ENCODE measurements at places on chromosomes 11 and 22.

- DNase-seq = no peak
Measured at GRCh38 chr11:272195-272930, 5.8 kb upstream of the NLRP6 start.

GRCh38 chr11:44992181-44992582, 41.5 kb upstream of the TP53I11 start:
- DNase-seq = no peak

DNA sequence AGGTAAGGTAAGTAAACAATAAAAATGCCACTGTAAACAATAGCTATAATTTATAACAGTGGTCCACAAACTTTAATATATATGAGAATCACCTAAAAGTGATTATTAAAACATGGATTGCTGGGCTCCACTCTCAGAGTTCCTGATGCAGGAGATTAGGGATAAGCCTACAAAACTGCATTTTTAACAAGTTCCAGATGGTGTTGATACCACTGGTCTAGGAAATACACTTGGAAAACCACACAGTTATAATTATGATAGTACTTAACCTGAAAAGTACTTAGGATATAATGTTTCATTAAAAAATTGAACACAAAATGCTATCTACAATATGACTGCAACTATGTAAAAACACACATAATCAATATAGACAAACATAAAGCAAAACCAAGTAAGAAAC, 20.4 kb downstream of the FCHSD2 start:
- no peak for DNase-seq

DNA sequence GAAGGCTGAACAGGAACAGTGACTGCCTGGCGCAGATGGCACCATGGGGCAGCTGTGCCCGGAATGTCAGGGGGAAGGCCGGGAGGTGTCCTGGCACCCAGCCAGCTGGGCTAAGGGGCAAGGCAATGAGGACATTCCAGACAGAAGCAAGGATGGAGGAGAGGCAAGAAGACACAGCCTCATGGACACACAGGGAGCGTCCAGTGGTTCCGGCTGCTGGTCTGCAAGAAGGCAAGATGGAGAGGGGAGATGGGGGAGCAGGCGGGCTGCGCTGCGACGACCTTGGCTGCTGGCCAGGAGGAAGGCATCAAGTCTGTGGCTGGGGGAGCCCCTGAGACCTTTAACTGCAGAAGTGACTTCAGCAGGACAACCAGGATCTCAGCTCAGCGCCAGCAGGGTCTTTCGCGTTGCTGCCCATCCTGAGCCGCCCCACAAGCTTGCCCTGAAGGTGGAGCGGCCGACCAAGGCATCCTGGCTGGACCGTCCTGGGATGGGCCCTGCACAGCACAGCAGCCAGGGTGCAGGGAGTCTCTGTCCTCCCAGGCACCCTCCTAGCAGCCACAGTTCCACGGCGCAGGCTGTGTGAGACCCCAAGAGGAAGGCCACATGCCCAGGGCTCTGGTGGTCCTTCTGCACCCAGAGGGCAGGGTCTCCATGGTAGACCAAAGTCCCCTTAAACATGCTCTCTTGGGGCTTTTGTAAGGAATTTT, 531.7 kb downstream of the BRD1 start:
- DNase-seq = no peak

DNA sequence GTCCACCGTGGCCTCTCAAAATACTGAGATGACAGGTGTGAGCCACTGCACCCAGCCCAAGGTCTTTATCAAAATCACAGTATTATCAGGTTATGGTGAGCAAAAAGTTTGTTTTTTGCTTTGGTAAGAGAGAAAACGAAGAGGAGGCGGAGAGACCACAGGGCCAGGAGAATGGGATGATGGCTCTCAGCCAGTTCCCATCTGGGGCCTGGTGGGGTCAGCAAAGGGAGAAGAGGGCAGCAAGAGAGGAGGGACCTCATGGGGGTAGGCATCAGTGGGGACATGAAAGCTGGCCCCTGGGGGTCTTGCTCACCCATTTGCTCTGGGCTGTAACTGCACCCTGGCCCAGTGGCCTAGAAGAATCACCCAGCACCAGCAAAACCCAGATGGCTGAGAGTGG, 190.2 kb downstream of the SHANK2 start:
- no peak for DNase-seq

DNA sequence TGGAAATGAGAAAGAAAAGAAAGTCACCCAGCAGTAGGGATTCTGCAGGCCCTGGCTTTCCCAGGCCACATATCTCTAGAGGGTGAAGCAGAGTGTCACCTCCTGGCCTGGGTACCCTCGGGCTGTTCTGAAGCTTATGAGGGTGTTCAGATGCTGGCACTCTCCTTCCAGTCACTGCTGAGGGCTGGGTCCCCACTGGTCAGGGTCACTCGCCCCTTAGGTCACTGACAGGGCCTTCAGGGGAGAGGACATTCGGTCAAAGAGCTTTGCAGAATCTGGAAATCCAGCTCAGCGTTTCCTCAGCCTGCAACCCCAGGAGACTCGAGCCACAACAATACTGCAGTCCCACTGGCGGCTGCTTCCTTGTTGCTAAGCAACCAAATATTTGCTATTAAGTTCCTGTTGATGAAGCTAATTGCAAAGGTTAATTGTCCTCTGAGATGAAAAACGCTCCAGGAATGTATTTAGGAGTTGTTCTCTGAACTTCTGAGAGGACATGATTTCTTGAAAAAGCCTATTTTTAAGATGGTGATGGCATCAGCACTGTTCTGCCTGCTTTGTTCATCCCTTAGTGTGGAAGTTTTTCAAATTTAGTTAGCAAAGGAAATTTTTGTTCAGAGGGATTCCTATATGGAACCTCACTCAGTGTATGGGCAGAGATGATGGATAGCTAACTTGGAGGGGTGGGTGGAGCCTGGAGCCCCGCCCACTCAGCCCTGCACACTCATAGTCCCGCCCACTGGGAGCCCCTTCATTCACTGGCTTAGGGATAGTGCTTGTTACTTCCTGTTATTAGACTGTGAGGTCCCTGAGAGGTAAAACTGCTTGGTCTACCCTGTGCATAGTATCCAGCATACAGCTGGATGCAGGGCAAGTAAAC, 109.2 kb downstream of the CSNK2A3 start:
- no peak for DNase-seq

- no peak for DNase-seq
Measured at GRCh38 chr11:98771791-98772190, 249.0 kb upstream of the CNTN5 start.

Measured in SK-N-MC (cell line).